Stimulated activated CD8-positive, alpha-beta memory T cell treated with anti-CD3 and anti-CD28 coated beads, Interleukin-15, amount 100 ng/mL, for 4 hours (primary cell): ENCODE measurements at places on chromosomes 4 and X.

GRCh38 chr4:159006202-159006601 lies 96.7 kb upstream of the RAPGEF2 start:
- no peak for DNase-seq

DNA sequence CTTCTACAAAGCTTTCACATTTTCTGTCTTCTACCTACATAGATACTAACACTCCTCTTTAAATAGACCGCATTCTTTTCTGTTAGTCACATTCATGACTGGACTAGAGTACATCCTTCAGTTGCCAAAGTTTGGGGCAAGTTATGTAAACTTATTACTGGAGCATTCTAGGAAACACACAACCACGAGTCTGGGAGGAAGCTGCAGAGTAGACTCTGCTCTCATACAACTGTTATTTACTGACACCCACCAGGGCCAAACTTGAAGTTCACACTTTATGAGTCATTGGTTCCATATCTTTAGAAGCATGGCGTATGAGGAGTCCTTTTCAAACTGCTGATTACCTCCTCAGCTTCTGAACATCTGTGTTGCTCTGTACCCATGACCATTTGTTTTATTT lies 87.0 kb downstream of the RNF150 start:
- DNase-seq = no peak

- DNase-seq = no peak
Measured at GRCh38 chr4:807792-808191, 18.1 kb downstream of the CPLX1 start.

- DNase-seq = no peak
Measured at GRCh38 chrX:23901060-23901459, 6.7 kb downstream of the APOO start.

- no peak for DNase-seq
Measured at GRCh38 chr4:159779716-159780115, 676.8 kb downstream of the RAPGEF2 start.

DNA sequence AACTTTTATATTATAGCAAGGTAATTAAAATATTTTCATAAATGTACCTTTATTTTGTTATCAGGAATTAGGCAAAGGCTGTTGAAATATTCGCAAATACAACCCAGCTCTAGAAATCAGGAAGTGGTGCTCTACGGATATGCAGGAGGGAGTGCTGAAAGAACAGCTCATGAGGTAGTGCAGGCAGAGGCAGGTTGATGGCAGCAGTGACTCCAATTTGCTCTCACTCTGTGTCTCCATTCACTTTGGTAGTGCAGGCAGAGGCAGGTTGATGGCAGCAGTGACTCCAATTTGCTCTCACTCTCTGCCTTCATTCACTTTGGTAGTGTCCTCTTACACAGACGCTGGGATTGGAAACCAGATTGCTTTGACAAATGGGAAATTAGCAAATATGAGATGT lies 277.9 kb downstream of the TRIML1 start:
- no peak for DNase-seq

DNA sequence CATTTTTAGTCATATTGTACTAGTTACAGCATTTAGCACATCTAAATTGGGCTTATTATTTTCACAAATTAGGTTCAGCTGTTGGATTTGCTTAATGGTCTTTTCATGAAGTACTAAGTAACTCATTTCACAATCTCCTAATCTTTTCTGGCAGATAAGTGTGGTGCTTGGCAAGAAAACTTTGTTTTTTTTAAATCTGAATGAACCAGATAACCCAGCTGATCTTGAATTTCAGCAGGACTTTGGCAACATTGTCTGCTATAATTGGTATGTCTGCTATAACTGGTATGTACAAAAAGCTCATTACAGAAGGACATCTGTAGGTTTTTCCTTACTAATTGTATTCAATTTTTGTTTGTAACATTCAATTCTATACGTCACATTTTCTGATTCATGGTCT lies 22.7 kb downstream of the WDR19 start:
- DNase-seq = no peak

GRCh38 chr4:120971884-120972283 lies 49.4 kb upstream of the PRDM5 start:
- no peak for DNase-seq

GRCh38 chrX:117895418-117895817 lies 221.2 kb downstream of the KLHL13 start:
- DNase-seq = no peak

DNA sequence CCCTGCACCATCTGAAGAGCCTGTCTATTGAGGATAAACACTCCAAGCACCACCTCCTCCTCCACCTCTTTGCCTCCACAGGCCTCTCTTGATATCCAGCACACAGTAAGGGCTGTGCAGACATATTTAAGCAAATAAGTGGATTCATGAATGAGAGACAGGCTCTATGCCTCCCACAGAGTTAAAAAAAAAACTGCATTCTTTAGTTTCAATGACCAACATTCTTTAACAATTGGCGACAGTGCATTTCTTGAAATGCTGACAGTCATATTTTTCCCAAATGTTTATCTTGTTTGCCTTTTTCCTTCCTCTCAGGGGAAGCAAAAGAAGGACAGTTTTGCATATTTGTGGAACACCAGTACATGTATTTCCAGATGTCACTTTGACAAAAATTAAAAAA lies 38.6 kb downstream of the MXRA5 start:
- no peak for DNase-seq

DNA sequence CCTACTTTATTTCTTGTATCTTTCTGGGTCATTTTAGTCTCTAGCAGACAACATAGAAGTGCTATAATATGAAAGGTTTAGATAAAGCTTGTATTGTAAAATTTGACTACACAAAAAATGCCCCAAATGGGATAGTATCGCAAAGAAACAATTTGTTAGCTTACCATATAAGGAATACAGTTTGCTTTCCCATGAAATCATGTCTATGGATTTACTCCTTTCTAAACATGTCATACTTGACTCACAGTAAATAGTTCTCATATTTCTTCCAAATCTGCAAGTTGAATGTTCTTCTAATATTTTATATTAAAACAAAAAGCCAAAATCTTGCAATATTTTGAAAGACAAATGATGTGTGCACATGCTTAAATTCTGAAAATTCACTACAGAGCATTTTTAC lies 103.9 kb downstream of the PPA2 start:
- DNase-seq = no peak

- DNase-seq = no peak
Measured at GRCh38 chr4:85928775-85929591, 430.9 kb downstream of the MAPK10 start.

DNA sequence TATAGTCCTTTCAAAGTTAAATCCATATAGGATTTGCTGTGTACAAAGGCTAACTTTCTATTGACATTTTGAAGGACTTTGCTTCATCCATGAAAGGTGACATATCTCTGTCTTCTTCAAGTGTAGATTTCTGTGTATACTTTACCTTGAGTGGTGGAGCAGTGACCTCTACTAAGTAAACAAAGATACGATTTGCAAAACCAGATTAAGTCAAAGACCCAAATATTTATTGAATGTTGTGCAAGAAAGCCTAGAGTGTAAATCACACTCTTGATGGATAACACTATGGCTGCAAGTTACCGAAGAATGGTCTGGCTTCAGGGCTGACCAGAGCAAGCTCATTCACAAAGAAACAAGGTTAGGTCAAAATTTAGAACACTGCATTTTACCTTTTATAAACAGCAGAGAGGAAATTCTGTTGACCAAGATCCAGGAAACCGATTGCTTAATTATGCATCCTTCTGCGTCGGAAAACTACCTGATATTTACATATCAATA lies 5.4 kb upstream of the FGG start:
- no peak for DNase-seq

- DNase-seq = no peak
Measured at GRCh38 chrX:96394598-96394997, 290.0 kb upstream of the DIAPH2 start.

GRCh38 chr4:8340781-8341241 lies 71.3 kb downstream of the HTRA3 start:
- DNase-seq = no peak

GRCh38 chr4:27759611-27760575 lies 899.3 kb downstream of the STIM2 start:
- no peak for DNase-seq

GRCh38 chr4:6755088-6755753 lies 27.3 kb upstream of the KIAA0232 start:
- no peak for DNase-seq

DNA sequence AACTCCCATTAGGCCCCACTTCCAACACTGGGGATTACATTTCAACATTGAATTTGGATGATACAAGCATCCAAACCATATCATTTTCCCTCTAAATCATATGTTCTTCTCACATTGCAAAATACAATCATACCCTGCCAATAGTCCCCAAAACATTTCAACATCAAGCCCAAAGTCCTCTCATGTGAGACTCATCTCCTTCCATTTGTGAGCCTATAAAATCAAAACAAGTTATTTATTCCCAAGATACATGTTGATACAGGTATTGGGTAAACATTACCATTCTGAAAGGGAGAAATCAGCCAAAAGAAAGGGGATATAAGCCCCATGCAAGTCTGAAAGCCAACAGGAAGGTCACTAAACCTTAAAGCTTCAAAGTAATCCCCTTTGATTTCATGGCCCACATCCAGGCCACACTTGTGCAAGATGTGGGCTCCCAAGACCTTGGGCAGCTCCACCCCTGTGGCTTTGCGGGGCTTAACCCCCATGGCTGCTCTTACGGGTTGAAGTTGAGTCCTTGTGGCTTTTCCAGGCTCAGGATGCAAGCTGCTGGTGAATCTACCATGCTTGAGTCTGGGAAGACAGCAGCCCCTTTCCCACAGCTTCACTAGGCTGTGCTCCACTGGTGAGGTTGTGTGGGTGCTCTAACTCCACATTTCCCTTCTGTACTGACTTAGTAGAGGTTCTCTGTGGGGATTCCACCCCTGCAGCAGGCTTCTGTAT lies 40.6 kb upstream of the SERTM2 start:
- no peak for DNase-seq

DNA sequence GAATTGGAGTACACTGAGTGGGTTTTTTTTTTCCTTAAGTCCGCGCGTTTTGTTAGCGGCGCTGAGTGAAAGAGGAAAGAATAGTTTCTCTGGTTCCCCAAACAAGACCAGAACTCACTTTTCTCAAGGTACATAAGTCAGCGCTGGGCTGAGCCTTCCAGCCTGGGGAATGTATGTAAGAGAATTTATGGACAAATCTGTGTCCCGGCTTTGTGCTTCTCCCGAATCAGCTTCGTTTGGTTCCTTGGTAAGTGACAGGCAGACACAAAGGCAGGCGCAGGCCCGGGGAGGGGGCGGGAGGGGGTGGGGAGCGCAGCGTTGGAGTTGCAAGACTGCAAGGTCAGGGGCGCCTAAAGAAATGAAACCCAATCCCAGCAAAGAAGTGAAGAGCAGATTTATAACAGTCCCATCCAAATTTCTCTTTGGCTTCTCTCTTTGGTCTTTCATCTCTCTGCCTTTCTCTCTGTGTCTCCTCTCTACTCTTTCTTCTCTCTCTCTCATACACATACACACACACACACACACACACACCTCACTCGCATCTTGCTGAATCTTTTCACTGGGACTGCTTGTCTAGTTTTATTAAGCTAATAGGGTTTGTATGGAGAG lies 981 bp downstream of the TET2 start:
- no peak for DNase-seq
